Glutamatergic neuron (in vitro differentiated cells): ENCODE measurements at places on chromosomes 12 and 14. TPM values are rescaled to one million over a fixed set of nuclear protein-coding genes. Genes with fewer than 3 reads are reported as not detected.
A peak's percentile ranks its signal among the peaks of the same experiment; 100 is the strongest.

ATG101 gene
- 26.2 TPM for total RNA-seq

- peaks cover 7% of the 10 kb centered on the region for H3K4me1 ChIP-seq
- DNase-seq = peak; percentile 77
- H3K27ac ChIP-seq = no peak overlapping the region
- peak overlapping the region; percentile 21 for H3K4me3 ChIP-seq
Measured at GRCh38 chr14:26984311-26985177, 386.7 kb upstream of the NOVA1 start.

DNA sequence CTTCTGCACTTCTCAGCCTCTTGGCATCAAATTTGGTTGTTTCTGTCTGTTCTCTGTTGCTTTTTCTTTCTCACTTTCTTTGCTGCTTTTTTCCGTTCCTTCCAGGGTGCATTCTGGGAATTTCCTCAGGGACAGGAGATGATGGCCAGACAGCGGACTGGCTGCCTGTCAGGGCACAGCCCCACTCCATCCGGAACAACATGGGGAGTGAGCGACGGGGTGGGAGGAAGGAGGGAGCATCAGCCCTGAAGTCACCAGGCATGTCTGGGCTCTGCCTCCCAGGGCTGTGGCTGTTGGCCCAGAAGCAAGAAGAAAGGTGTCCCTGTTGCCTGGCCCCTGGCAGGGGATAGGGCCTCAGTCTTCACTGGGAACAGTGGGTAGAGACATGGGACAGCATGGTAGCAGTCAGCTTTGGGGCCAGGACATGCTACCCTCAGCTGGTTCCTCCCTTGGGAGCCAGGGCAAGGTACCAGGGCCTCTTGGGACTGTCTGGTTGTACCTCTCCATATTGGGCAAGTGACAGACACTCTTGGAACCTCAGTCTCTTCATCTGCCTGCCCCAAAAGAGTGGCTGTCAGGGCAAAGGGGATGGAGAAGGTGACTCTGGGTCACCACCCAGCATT, 8.6 kb downstream of the PGF start:
- DNase-seq = no peak
- no peaks in the 10 kb centered on the region for H3K36me3 ChIP-seq
- H3K27me3 ChIP-seq = peaks cover 8% of the 10 kb centered on the region
- H3K4me3 ChIP-seq = no peak overlapping the region
- H3K27ac ChIP-seq = no peak overlapping the region

DNA sequence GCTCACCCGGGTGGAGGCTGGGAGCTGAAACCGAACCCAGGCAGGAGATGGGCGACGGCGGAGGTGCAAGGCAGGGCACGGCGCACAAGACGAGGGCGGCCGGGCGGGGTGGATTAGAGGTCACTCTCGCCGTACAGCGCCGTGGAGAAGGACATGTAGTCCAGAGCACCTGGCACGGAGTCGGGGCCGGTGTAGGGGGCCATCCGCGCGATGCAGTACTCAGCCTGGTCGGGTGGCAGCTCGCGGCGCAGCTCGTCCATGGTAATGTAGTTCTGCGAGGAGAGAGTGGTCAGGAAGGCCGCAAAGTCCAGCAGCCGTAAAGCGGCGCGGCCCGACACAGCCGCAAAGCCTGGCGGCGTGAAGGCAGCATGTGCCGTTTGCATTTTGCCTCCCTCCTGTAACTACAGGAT, 81.9 kb upstream of the ZFP36L1 start:
- no peak overlapping the region for H3K27ac ChIP-seq
- peaks cover 14% of the 10 kb centered on the region for H3K4me1 ChIP-seq
- peaks cover 4% of the 10 kb centered on the region for H3K27me3 ChIP-seq
- peaks cover 12% of the 10 kb centered on the region for H3K36me3 ChIP-seq
- no peak overlapping the region for H3K4me3 ChIP-seq
- DNase-seq = no peak

EFS gene
- total RNA-seq = 90.4 TPM

TSHR gene
- 0.74 TPM for total RNA-seq

- peaks cover 21% of the 10 kb centered on the region for H3K27me3 ChIP-seq
- H3K4me1 ChIP-seq = peaks cover 27% of the 10 kb centered on the region
- peak overlapping the region; percentile 100 for H3K27ac ChIP-seq
- H3K4me3 ChIP-seq = peak overlapping the region; percentile 95
- peak; percentile 94 for DNase-seq
Measured at GRCh38 chr12:6554168-6555017, 1.4 kb downstream of the IFFO1 start.

TMPRSS12 gene
- total RNA-seq = not detected

DNA sequence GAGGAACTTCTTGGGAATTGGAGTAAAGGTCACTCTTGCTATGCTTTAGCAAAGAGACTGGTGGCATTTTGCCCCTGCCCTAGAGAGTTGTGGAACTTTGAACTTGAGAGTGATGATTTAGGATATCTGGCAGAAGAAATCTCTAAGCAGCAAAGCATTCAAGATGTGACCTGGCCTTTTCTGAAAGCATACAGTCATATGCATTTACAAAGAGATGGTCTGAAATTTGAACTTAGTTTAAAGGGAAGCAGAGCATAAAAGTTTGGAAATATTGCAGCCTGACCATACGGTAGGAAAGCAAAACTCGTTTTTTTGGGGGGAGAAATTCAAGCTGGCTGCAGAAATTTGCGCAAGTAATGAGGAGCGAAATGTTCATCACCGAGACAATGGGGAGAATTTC, 60.9 kb downstream of the NUBPL start:
- H3K4me3 ChIP-seq = no peak overlapping the region
- no peaks in the 10 kb centered on the region for H3K4me1 ChIP-seq

GRCh38 chr14:98602983-98603382, 669.0 kb downstream of the BCL11B start:
- no peaks in the 10 kb centered on the region for H3K27me3 ChIP-seq
- no peak overlapping the region for H3K4me3 ChIP-seq
- H3K27ac ChIP-seq = no peak overlapping the region
- H3K36me3 ChIP-seq = no peaks in the 10 kb centered on the region

STON2 gene
- total RNA-seq = 278 TPM

GRCh38 chr12:67735868-67736267, 87.3 kb downstream of the DYRK2 start:
- H3K4me1 ChIP-seq = no peaks in the 10 kb centered on the region
- DNase-seq = no peak
- peaks cover 4% of the 10 kb centered on the region for H3K27me3 ChIP-seq
- no peak overlapping the region for H3K4me3 ChIP-seq

CD27 gene
- total RNA-seq = not detected

CREBL2 gene
- 31.9 TPM for total RNA-seq

CLEC6A gene
- not detected for total RNA-seq

DNA sequence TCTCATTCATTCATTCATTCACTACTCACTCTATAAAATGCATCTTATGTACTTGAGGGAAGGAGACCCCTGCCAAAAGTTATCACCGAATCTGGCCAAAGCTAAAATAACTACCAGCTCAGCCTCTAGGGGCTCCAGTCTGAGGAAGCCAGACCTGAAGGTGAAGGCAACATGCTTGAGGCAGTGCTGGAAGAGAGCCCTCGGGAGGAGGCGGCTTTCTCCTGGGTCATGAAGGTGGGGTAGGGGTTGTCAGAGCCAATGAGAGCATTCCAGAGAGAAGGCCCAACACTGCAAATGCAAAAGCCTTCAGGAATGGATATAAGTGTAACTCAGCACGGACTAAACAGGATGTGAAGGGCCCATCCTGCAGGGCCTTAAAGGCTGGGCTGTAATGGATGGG, 62.4 kb downstream of the GSC start:
- no peak overlapping the region for H3K27ac ChIP-seq
- H3K36me3 ChIP-seq = no peaks in the 10 kb centered on the region
- H3K4me1 ChIP-seq = no peaks in the 10 kb centered on the region
- no peak overlapping the region for H3K4me3 ChIP-seq

DNA sequence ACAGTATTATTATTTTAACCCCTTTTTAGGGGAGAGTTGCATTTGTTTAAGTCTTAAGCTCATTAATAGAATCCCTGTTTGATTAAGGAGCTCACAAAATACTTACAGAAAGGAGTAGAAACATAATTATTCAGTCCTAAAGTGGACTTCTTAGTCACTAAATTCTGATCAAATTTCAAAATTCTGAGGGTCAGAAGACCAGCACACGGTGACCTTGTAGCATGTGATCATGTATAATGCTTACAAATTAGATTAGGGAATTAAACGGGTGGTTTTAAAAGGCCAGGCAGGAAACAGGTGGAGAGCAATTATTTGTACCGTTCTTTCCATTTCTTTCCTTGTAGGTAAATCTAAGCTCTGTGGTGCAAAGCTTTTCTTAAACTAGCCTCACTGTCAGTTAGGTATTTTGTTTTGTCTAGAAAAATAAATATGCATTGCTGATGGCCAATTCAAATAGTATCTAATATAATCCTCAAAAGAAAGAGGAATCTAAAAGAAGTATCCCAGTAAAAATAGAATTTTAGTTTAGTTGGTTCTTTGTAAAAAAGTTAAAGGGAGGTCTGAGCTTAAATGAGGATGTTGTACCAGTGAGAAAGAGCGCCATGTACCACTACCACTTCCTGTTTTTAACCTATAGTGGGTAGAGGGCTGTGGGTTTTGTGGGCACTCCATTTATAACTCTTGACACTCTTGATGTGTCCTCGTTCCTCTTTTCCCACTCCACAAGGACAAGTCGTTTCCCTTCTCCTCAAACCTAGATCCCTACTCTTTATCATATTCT, 51.1 kb downstream of the SLC38A1 start:
- H3K4me3 ChIP-seq = no peak overlapping the region
- no peak for DNase-seq
- H3K4me1 ChIP-seq = peaks cover 4% of the 10 kb centered on the region
- H3K27me3 ChIP-seq = peaks cover 6% of the 10 kb centered on the region
- no peak overlapping the region for H3K27ac ChIP-seq
- H3K36me3 ChIP-seq = peaks cover 5% of the 10 kb centered on the region

KRT7 gene
- not detected for total RNA-seq

- no peak overlapping the region for H3K27ac ChIP-seq
- no peaks in the 10 kb centered on the region for H3K36me3 ChIP-seq
- no peak for DNase-seq
- H3K4me1 ChIP-seq = no peaks in the 10 kb centered on the region
- no peak overlapping the region for H3K4me3 ChIP-seq
- peaks cover 1% of the 10 kb centered on the region for H3K27me3 ChIP-seq
Measured at GRCh38 chr12:46494424-46494823, 121.9 kb upstream of the SLC38A2 start.

- no peak overlapping the region for H3K27ac ChIP-seq
- H3K27me3 ChIP-seq = no peaks in the 10 kb centered on the region
- no peaks in the 10 kb centered on the region for H3K36me3 ChIP-seq
- DNase-seq = no peak
Measured at GRCh38 chr12:71576496-71576895, 87.2 kb downstream of the ZFC3H1 start.
